NCI-H1092 treated with DMSO at 0.1 percent for 48 hours (cell line): ENCODE measurements at places on chromosomes 7 and 10.

GRCh38 chr7:106329408-106329807 lies 44.6 kb upstream of the NAMPT start:
- no peak for DNase-seq

GRCh38 chr7:150400788-150401423 lies 21.8 kb downstream of the ZNF775 start:
- DNase-seq, result no peak

GRCh38 chr7:99326408-99326782 lies 697 bp downstream of the ARPC1A start:
- DNase-seq, result no peak

DNA sequence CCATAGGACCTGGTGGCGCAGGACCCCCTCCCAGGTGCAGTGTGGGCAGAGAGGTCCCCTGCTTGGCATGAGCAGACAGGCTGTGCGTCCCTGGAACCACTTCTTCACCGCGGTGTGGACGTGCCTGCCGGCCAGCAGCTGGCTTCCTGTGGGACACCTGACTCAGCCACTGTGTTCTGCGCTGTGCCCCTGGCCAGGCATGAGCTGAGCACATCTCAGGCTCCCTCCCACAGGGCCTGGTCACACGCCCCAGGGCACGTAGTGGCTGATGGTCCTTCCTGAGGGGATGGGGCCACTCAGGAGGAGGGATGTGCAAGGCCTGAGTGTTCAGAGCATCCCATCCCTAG lies 3.5 kb upstream of the DEPP1 start:
- DNase-seq, result no peak

DNA sequence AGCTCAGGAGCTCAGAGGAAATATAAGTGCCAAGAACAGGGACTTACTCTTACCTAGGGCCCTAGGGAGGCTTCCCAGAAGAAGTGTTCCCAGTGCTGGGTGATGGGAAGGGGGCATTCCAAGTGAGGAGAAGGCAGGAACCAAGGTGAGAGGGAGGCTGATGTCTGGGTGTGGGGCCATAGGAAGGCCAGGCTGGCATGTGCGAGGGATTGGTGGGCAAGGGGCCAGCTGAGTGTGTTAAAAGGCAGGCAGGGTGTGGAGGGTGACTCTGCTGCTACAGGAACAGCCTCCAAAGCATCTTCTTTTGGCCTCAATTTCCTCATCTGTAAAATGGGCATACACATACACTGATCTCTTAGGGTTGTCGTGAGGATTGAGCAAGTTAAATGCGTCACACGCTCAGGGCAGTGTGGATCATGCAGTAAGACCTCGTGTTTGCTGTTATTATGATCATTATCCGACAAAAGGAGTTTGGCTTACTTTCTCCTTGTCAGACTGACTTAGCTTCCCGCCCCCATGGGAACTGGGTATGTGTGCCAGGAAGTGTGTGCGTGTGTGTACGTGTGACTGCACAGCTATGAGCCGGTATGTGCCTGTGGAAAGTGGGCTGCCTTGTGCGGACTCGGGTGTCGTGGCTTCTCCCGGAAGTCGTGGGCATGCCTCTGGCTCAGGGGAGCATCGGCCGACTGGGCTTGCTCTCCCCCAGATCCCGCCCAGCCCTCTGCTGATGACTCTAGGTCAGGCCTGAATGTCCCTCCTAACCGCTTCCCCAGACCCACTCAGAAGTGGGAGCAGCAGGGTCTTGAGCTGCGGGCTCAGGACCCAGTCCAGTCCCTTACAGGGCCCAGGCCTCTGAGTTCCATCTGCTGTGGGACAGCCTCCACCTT lies 59.6 kb downstream of the NEURL1 start:
- DNase-seq, result no peak

- no peak for DNase-seq
Measured at GRCh38 chr10:82685087-82685486, 810.1 kb downstream of the NRG3 start.

GRCh38 chr10:96619796-96620773 lies 33.3 kb upstream of the TM9SF3 start:
- no peak for DNase-seq
